IMR-90 (cell line): ENCODE measurements at places on chromosomes 16 and 17. TPM values are rescaled to one million over a fixed set of nuclear protein-coding genes. Genes with fewer than 3 reads are reported as not detected.

GRCh38 chr17:28041844-28042656 lies 427 bp upstream of the NLK start:
- peak; percentile 31 for DNase-seq
- peak overlapping the region; percentile 63 for H3K27ac ChIP-seq
- peak overlapping the region; percentile 71 for H3K4me3 ChIP-seq
- H3K27me3 ChIP-seq = no peaks in the 10 kb centered on the region
- H3K36me3 ChIP-seq = peaks cover 8% of the 10 kb centered on the region; the same call in 1 of the 2 replicates

TEX14 gene
- total RNA-seq = not detected in 2 replicates

KRT9 gene
- not detected in 2 replicates for total RNA-seq

KRT24 gene
- not detected in 2 replicates for total RNA-seq

SHCBP1 gene
- 18.3 and 35.3 TPM in 2 replicates for total RNA-seq

GRCh38 chr17:64216000-64216337 lies 47.1 kb downstream of the TEX2 start:
- DNase-seq = peak; percentile 69
- peak overlapping the region; percentile 64; the same call in 1 of the 2 replicates for H3K27ac ChIP-seq
- H3K27me3 ChIP-seq = no peaks in the 10 kb centered on the region
- H3K4me1 ChIP-seq = peaks cover 36% of the 10 kb centered on the region
- H3K36me3 ChIP-seq = peaks cover 8% of the 10 kb centered on the region; the same call in 1 of the 2 replicates
- no peak overlapping the region for H3K4me3 ChIP-seq

DNASE1L2 gene
- total RNA-seq = 0.18 and 0.28 TPM in 2 replicates

DNA sequence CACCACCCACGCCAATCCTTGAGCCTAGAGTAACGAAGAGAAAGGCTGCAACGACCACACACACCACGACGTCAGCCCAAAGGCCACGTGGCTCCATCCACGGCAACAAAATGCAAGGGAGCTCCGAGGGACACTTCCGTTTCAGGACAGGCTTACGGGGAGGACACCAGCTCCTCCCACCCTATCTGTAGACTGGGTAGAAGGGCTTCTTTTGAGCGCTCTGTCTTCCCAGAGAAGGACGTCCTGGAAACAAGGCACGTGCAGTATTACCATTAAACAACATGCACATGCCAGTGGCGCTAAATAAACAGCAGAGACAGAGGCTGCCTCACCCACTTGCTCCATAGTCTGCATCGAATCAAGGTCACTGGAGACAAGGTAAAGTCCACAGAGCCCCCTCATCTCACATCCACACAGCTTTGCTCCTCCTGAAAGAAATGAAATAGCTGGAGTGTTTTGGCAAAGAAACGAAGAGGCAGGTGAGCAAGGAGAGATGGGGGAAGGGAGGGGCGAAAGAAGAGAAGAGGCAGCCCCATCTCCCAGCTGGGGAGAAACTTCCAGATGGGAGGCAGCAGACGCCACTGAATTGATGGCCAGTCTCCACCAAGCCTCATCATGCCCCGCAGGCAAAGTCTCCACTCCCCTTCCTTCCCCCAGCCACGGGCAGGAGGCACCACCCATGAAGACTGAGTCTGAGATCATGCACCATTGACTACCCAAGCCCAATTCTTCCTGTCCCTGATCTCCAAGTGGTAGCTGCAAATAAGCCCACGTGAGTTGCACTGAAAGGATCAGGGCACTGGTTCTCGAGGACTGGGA lies 24.0 kb downstream of the ZFHX3 start:
- H3K27me3 ChIP-seq = no peaks in the 10 kb centered on the region
- H3K36me3 ChIP-seq = no peaks in the 10 kb centered on the region
- H3K4me1 ChIP-seq = peaks cover 18% of the 10 kb centered on the region
- H3K27ac ChIP-seq = no peak overlapping the region
